ENCODE measurements at places on chromosomes 5 and 9. TPM values are rescaled to one million over a fixed set of nuclear protein-coding genes. Genes with fewer than 3 reads are reported as not detected.

The GALNT12 gene
- total RNA-seq = 12.4 TPM

The CMYA5 gene
- total RNA-seq = 5.1 TPM

The FIBCD1 gene
- total RNA-seq = 0.40 TPM

The CTXN3 gene
- not detected for total RNA-seq

The DBH gene
- total RNA-seq = not detected

The PKD2L2 gene
- total RNA-seq = not detected

The STC2 gene
- 79.7 TPM for total RNA-seq

The SVEP1 gene
- 71.6 TPM for total RNA-seq

The LECT2 gene
- not detected for total RNA-seq

The CACNA1B gene
- total RNA-seq = 0.33 TPM

The BAG1 gene
- 113 TPM for total RNA-seq

GRCh38 chr5:104793031-104793754 lies 1230.6 kb upstream of the NUDT12 start:
- DNase-seq = no peak

- DNase-seq = no peak
Measured at GRCh38 chr5:172147857-172148256, 40.2 kb downstream of the STK10 start.

DNA sequence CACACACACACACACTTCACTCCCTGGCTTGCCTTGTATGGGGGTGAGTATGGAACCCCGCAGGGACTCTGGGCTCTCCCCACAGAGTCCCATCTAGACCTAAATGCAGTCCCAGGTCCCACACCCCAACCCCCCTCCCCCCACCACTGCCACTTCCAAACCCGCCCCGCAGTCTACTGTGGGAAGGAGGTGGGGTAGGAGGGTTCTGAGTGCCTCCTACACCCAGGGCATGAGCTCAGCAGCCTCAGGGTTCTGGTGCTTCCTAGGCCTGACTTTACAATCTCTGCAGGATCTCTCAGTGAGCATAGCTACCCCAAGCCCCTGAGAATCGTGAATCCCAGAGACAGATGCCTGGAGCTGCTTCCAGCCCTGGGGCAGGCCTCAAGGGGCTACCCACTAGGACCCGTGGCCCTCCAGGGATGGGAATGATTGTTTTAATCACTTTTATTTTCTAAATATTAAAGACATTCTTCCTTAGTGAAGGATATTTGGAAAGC lies 1.5 kb upstream of the NACC2 start:
- no peak for DNase-seq

GRCh38 chr9:37229882-37230482 lies 109.6 kb downstream of the ZCCHC7 start:
- DNase-seq = no peak

DNA sequence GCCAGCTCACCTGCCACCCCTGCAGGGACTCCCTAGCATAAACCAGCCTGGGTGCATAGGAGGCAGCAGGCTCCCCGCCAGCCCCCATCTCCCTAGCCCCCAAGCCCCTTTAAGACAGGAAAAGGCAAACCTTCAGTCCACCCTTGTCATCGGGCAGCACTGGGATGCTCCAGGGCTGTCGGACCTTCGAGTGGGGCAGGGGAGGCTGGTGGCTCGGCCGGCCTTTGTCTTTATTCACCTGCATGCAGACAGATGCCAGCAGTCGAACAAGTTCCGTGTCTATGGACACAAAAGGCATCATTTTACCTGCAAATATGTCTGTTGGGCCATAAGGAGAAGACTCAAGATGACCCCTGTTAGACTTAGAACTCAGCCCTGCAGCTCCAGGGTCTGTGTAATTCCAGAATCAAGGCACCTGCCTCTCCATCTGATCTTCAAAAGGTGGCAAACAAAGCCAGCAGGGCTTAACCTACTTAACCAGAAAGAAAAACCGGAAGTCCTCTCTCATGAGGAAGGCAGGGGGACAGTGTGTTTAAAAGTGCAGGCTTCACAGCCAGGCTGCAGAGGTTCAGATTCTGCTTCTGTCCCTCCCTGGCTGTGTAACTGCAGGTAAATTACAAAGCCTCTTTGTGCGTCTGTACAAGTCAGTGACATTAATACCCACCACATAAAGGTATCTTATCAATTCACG lies 16.2 kb downstream of the ANKS6 start:
- DNase-seq = no peak

DNA sequence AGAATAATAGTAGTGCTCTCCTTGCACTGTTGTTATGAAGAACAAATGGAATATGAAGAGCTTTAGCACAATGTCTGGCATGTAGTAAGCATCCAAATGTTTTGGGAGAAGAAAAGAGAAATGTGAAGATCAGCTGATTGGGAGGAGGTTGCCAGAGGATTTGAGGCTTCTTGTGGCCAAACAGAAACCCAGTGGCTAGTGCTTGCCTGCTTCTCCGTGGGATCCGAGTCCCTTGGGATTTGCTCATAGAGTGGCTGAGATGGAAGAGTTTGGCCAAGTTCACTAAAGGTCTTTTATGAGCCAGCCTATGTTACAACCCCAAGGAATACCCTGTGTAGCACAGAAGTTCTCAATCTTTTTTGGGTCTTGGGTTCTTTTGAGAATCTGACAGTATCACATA lies 86.0 kb downstream of the ANGPTL2 start:
- no peak for DNase-seq

- DNase-seq = no peak
Measured at GRCh38 chr5:172598251-172599203, 42.5 kb upstream of the NEURL1B start.

DNA sequence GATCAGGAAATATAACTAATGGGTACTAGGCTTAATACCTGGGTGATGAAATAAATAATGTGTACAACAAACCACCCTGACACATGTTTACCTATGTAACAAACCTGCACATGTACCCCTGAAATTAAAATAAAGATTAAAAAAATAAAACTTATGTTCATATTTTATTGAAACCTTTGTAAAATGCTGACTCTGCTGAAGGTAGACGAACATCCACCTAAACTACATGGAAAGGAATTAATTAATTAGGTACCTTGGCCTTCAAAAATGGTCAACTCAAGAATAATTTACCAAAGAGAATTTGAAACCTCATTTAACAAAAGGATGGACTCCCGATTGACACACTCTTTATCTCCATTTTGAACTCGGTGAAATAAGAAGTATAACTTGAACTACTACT lies 152.3 kb upstream of the OR13F1 start:
- no peak for DNase-seq

DNA sequence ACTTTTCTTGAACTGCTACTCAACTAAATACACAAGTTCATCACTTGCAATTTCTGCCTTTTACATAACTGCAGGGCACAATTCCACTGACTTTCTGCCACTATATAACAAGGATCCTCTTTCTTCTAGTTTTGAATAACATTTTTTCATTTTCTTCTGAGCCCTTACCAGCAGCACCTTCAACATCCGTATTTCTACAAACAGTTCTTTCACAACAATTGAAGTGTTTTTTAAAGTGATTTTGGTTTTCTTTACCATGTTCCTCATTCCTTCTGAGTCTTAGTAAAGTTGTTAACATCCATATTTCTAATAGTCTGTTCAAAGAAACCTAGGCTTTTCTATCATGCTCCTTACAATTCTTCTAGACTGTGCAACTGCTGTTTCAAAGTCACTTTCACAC lies 127.2 kb upstream of the PITX1 start:
- DNase-seq = no peak

DNA sequence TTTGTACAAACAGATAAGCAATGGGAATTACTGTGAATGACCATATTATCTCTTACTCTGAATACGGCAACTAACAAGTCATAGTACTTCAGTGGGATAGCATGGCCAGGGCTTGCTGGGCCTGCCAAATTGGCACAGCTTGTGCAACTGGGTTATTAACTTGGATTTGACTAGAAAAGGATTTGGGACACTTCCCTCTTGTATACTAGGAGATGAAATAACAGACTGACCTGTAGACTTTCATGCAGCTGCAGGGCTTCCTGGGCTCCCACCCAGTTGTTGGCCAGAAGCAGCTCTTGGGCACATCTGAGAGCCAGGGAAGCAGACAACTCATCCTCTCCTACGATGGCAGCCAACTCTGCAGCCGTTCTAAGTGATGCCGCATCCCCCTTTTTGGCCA lies 39.8 kb downstream of the CNOT8 start:
- peak; percentile 87 for DNase-seq

DNA sequence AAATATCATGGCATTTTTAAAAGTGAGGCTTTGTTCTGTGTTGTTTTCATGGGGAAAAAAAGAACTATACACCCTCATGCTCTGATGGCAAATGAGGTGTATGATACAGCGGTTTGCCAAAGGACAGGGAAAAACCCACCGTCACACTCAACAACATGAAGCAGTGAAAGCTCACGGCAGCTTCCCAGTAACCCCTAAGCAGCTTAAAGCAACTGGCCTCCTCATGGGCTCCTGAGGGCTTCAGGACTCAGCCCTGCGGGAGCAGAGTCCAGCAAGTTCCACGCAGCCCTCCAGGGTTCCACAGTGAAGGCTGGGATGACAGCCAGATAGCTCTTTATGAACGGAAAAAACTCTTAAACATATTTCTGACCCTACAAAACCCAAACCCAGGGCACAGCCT lies 12.9 kb downstream of the BARHL1 start:
- DNase-seq = no peak

GRCh38 chr9:130225586-130225985 lies 40.0 kb upstream of the HMCN2 start:
- DNase-seq = no peak

DNA sequence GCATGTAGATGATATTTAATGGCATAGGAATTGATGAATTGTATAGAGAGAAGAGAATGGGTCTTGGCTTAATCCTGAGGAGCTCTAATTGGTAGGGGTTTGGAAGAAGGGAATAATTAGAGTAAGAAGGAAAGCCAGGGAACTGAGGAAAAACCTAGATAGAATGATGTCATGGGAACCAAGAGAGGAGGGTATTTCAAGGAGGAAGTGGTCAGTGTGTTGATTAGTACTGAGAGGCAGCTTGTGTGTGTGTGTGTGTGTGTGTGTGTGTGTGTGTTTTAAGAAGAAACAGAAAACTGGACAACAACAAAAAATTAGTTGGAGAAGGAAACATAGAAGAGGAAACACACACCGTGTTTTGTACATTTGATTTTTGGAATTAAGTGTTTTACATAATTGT lies 42.8 kb downstream of the MAST4 start:
- DNase-seq = no peak

DNA sequence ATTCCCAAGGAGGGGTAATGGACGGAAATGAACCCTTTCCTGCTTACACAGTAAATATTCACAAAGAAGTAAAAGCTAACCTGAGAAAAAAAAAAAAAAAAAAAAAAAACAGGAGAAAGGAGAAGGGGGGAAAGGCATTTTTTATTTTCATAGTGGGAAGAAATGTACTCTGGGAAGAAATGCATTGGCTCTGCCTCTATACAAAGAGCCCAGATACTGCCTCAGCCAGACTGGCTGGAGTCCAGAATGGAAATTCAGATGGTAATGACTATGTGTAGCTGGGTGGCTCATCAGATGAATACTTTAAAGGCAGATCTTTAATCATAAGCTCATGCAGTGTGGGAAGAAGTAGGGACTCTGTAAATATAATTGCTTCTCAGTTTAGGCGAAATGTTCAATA lies 124.9 kb upstream of the ZNF608 start:
- DNase-seq = no peak

DNA sequence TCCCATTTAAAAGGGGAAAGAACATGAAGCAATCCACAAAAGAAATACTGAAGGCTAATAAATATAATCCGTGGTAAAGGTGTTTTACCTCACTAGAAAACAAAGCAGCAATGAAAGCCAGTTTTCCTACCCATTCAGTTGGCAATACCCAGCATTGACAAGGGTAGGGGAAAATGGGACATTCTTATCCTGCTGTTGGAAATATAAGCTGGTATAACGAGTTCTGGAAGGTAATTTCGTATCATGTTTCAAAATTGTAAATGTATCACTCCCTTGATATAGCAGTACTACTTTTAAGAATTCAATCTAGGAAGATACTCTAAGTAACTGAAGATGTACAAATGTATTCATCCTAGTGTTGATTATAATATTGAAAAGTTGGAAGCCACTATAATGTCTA lies 22.9 kb upstream of the RALGPS1 start:
- DNase-seq = no peak

GRCh38 chr5:89435347-89435746 lies 552.4 kb upstream of the MEF2C start:
- no peak for DNase-seq

DNA sequence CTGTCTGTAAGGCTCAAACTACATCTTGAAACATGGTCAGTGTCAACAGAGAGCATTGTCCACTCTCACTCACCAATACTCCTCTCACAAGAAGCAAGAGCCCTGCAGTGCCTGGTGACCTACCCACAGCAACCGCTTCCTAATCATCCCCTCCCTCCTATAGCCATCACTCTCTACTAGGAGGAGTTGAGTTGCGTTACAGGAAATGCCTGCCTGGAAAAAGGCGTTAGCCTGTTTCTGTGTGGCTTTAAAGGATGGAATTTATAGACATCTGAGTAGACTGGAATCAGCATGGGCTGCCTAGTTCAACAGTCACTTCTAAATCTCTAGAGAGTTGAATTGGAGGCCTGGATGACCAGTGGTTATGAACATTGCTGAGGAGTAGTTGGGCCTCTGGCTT lies 108.3 kb upstream of the FER start:
- no peak for DNase-seq

- DNase-seq = no peak
Measured at GRCh38 chr9:117093891-117094844, 320.7 kb downstream of the ASTN2 start.

- no peak for DNase-seq
Measured at GRCh38 chr5:146840016-146840415, 38.5 kb downstream of the PPP2R2B start.

- DNase-seq = no peak
Measured at GRCh38 chr5:141913560-141914198, 10.0 kb upstream of the DELE1 start.

GRCh38 chr5:132799392-132799791 lies 13.7 kb upstream of the SOWAHA start:
- no peak for DNase-seq

GRCh38 chr9:124846969-124847368 lies 6.3 kb upstream of the WDR38 start:
- no peak for DNase-seq

DNA sequence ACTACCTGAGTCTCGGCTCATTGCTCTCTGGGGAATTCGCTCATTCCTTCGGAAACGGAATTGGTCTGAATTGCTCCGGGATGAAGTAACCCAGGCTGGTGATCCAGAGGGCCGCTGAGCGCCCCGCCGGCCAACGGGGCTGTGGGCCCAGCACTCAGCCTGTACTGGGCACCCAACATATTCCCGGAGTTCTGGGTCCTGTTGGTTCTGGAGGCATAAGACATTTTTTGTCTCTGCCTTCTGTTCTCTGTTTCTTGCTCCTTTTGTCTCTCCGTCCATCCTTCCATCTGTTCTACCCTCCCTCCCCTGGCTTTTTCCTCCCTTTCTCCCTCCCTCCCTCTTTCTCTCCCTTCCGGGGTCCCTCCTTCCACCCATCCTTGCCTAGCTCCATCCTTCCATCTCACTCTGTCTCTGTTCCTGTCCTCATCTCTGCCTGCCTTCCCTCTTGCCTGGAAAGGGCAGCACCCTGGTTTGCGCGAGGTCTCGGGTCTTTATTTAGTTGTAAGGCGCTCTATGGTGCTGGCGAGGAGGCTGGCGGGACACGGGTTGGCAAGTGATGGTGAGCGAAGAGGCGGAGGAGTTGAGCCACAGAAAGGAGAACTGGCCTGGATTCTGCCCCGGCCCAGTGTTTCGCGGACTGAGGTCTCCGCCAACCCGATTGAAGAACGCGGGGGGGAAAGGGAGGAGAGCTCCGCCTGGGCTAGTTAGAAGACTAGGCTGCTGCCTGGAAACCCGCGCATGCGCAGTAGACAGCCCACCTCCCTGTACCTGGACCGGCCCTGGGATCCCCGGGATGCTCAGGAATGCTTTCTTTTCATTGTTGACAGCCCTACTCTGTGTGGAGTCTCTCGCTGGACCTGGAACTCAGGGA lies 1468.0 kb downstream of the FOXD4L5 start:
- DNase-seq = peak; percentile 97

- no peak for DNase-seq
Measured at GRCh38 chr5:142506046-142506445, 179.8 kb downstream of the FGF1 start.
